Nasal cavity respiratory epithelium epithelial cell of viscerocranial mucosa (primary cell): ENCODE measurements at places on chromosomes 13 and 19. TPM values are rescaled to one million over a fixed set of nuclear protein-coding genes. Genes with fewer than 3 reads are reported as not detected.

The TMEM272 gene
- not detected in 2 replicates for total RNA-seq

The CHAF1A gene
- total RNA-seq = 5.5 and 5.8 TPM in 2 replicates

The FFAR2 gene
- total RNA-seq = not detected in 2 replicates

The THAP8 gene
- total RNA-seq = 2.4 and 2.8 TPM in 2 replicates

The ZNF563 gene
- total RNA-seq = 3.8 and 5.1 TPM in 2 replicates

The ZNF497 gene
- total RNA-seq = 1.0 and 2.7 TPM in 2 replicates

The REEP6 gene
- total RNA-seq = 1.4 and 4.2 TPM in 2 replicates

The FGF22 gene
- not detected in 2 replicates for total RNA-seq

The MARCHF2 gene
- 38.3 and 43.4 TPM in 2 replicates for total RNA-seq

The ZNF763 gene
- 0.68 and 1.9 TPM in 2 replicates for total RNA-seq

The R3HDM4 gene
- total RNA-seq = 40.5 and 46.1 TPM in 2 replicates

The TINCR gene
- 6.9 and 14.0 TPM in 2 replicates for total RNA-seq

The SIGLEC5 gene
- not detected in 2 replicates for total RNA-seq

The PEAK3 gene
- not detected in 2 replicates for total RNA-seq

The UPK1A gene
- not detected in 2 replicates for total RNA-seq

The OR7A5 gene
- not detected in 2 replicates for total RNA-seq

The LPAR2 gene
- 4.8 and 11.0 TPM in 2 replicates for total RNA-seq

The CEACAM4 gene
- not detected in 2 replicates for total RNA-seq

The CNN1 gene
- total RNA-seq = 2.3 TPM in 1 of 2 replicates, not detected in the other

The CNOT3 gene
- total RNA-seq = 10.3 and 25.8 TPM in 2 replicates

The ZNF71 gene
- 4.4 and 13.0 TPM in 2 replicates for total RNA-seq

The CEBPA gene
- total RNA-seq = 9.9 and 13.2 TPM in 2 replicates

The CEACAM16 gene
- total RNA-seq = not detected in 2 replicates

The FXYD1 gene
- not detected in 2 replicates for total RNA-seq

The LCP1 gene
- 1.1 and 18.5 TPM in 2 replicates for total RNA-seq

The ZNF729 gene
- not detected in 2 replicates for total RNA-seq

The FUT3 gene
- total RNA-seq = 14.2 and 18.5 TPM in 2 replicates
